ENCODE measurements at places on chromosomes 7 and 10.

DNA sequence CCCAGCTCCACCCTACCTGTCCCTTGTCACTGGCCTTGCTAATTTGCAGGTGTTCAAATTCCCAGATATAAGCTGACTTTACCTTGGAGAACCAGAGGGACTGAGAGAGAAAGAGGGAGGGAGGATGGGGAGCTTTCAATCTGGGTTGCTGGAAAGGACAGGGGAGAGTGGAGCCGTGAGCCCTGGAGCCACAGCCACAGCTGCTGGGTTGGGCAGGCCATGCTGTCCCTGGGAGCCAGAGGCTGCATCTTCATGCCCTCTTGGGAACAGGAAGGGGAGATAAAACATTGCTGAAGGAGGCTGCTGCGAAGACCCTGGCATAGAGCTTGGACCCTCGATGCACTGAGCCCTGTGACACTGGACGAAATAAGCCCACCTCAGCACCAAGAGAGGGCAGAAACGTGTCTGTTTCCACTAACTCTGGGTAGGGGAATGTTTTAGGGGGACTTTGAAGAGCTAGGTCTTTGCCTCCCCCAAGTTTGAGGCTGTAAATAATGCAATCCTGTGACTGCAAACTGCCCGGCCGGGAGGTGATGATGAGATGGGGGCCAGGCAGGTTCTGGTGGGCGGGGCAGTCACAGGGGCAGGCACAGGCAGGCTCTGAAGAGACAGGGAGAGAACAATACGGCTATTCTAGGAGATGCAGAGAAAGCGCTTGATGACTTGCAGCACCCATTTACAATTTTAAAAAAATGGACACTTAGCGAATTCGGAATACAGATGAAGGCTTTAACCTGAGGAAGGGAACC is 5.8 kb upstream of the JAKMIP3 start:
- DNase-seq, result no peak

GRCh38 chr7:112789453-112789816 is 758 bp downstream of the TMEM168 start:
- no peak for DNase-seq

DNA sequence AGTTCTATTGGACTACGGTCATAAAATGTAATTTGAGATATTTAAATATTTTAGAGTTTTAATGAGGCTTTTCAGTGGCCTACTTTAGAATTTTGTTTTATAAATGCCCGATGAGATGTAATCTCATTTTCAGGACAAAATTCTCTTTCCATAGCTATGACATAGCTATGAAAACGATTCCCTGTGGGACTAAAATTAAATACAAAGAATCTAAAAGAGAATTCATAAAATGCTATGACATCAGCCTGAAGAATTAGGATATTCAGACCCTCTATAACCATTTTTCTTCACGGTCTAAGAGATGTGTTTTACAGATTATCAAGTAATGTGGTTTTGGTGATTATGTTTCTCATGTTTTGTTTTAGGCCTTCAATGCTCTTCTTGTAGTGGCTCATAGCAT is 48.2 kb upstream of the ODAD2 start:
- no peak for DNase-seq

DNA sequence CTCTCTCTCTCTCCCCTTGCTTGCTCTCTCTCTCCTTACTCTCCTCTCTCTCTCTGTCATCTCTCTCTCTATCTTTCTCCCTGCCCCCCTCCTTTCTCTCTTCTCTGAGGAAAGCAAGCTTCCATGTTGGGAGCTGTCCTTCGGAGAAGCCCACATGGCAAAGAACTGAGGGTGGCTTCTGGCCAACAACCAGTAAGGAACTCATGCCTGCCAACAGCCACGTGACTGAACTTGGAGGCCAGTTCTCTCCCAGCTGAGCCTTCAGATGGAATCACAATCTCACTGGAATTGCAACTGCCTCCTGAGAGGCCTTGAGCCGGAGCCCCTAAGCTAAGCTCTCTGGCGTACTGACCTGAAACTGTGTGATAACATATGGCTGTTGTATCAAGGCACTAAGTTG is 12.0 kb upstream of the DHTKD1 start:
- DNase-seq, result no peak

- no peak for DNase-seq
Measured at GRCh38 chr7:135074096-135074495, 73.8 kb upstream of the TMEM140 start.

GRCh38 chr7:48299580-48300169 is 128.4 kb downstream of the ABCA13 start:
- DNase-seq, result peak; percentile 57

DNA sequence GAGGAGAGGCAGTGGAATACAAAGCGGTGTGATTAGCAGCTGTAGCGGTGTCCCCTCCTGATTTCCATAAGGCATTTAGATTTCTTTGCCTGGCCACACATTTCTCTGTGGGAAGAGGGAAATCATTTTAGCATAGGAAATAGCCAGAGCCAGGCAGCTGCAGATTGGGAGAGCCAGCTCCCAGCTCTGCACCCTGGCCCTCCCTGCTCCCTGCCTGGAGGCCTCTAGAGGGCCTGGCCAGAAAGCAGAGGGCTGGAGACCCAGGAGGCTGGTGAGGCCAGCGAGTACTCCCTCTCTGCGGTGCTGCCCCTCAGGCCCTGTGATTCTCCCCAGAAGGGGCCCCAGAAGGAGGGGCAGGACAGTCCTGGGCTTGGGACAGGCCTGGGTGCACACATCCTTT is 85.7 kb downstream of the C10orf105 start:
- no peak for DNase-seq

DNA sequence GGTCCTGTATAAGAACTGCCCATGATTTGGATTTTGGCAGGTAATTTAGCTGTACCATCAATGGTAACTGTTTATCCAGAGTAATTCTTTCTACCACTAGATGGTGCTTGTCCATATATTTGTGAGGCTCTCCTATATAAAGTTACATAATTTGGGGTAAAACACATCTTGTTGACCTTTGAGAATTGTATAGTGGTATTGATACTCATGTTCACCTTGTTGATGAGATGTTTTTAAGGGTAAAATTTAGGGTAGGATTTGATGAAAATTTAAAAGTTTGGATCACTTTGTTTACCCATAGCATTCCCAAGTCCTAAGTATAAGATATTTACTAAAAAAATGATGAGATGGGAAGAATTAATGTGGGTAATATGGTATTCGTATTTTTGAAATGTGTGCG is 31.6 kb downstream of the ST7 start:
- peak; percentile 51 for DNase-seq

GRCh38 chr7:139479620-139480019 is 3.9 kb downstream of the KLRG2 start:
- DNase-seq, result no peak

DNA sequence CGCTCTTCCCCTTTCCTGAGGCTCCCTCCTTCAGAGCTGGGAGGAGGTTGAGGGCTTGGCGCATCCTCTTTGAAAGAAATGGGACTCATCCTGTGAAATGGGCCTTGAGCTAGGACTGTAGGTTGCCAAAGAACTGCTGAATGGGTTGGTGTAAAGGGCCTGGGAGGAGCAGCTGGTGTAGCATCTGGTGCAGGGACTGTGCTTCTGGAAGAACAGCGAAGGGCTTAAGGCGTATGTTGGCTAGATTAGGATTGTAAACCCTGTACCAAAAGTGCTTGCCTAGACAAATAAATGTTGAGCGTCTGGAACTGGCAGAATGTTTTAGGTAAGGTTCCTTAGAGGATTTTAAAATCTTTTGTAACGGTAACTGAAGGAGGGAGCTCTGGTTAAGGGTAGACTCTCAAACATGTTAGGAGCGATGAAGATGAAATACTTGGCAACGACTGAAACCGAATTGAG is 563 bp downstream of the STAM start:
- no peak for DNase-seq

DNA sequence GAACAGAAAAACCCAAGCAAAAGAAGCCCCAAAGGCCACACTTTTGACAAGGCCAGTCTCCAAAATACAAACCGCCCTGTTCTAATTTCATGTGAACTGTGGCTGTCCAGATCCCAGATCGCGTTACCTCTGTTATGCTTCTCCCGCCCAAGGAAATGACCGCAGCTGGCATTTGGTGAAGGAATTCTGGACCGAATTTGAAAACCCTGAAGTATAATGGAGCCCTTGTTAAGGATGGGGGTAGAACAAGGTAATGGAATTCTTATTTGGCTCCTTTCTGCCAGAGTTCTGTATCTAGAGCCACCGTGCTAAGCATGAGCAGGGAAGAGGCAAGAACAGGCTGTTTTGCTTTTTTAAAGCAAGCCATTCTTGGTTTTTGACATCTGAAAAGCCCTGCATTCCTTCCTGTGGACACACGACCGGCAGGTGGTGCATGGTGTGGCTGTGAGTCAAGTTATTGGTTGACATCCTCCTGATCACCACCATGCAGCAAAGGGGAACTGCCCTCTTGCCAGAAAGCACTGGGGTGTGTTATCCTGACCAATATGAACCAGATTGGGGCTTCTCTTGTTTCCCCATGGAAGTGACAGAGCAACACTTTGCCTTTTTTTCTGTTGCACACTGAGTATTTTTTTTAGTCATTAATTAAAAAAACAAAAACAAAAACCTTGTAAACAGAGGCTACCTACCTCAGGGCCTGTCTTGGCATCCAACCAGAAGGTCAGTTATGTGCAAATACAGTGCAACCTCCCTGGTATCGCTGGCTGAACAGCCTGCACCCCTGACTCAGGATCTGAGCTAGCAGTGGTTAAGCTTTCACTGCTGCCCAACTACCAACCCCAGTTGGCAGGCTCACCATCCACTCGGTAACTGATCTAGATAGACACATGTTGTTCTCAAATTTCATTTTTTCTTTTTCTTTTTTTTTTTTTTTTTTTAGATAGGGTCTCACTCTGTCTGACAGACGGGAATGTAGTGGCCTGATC is 14.2 kb downstream of the UCMA start:
- no peak for DNase-seq

DNA sequence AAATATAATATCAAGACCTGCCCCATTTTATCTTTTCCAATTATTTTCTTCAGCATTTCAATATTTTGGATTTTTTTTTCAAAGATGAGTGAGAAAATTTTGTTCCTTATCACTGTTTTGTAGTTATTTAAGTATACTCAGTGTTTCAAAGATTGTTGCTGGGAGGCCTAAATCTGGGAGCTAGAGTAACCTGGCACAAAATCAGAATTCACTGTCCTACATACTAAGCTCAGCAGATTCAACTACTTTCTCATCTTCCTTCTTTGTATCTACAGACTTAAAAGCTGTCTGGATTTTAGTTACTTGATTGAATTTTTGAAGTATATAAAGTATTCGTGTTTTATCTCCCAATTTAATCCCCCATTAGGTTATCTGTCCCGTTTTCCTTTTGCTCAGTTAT is 85.9 kb downstream of the TAX1BP1 start:
- DNase-seq, result no peak

DNA sequence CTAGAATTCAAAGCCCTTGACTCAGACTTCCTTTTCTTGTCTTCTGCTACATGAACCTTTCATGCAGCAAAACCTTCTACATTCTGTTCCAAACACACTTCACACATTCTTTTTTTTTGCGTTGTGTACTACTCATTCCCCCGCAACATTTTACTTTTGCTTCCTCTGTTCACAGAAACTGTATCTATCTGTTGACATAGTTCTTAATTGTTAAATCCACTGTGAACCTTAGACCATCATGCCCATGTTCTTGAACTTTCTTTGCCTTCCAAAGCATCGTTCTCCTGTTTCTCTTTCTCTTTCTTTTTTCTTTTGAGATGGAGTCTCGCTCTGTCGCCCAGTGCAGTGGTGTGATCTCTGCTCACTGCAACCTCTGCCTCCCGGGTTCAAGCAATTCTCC is 14.2 kb downstream of the CCSER2 start:
- DNase-seq, result no peak

- DNase-seq, result no peak
Measured at GRCh38 chr7:67100956-67101361, 104.3 kb downstream of the TYW1 start.

Data from NCI-H2081 treated with DMSO at 0.1 percent for 48 hours (cell line).